Activated naive CD8-positive, alpha-beta T cell treated with anti-CD3 and anti-CD28 coated beads, Interleukin-2, amount 10 ng/mL, durations not matched to agents 7 days and 5 days (primary cell): ENCODE measurements at places on chromosomes 13 and 19. TPM values are rescaled to one million over a fixed set of nuclear protein-coding genes. Genes with fewer than 3 reads are reported as not detected.

Gene GSX1
- not detected for total RNA-seq

GRCh38 chr19:38664503-38665211 is 17.2 kb downstream of the ACTN4 start:
- H3K4me3 ChIP-seq = peak overlapping the region; percentile 54
- peak overlapping the region; percentile 64 for H3K27ac ChIP-seq
- H3K27me3 ChIP-seq = no peaks in the 10 kb centered on the region
- H3K4me1 ChIP-seq = peaks cover 60% of the 10 kb centered on the region
- DNase-seq = no peak

DNA sequence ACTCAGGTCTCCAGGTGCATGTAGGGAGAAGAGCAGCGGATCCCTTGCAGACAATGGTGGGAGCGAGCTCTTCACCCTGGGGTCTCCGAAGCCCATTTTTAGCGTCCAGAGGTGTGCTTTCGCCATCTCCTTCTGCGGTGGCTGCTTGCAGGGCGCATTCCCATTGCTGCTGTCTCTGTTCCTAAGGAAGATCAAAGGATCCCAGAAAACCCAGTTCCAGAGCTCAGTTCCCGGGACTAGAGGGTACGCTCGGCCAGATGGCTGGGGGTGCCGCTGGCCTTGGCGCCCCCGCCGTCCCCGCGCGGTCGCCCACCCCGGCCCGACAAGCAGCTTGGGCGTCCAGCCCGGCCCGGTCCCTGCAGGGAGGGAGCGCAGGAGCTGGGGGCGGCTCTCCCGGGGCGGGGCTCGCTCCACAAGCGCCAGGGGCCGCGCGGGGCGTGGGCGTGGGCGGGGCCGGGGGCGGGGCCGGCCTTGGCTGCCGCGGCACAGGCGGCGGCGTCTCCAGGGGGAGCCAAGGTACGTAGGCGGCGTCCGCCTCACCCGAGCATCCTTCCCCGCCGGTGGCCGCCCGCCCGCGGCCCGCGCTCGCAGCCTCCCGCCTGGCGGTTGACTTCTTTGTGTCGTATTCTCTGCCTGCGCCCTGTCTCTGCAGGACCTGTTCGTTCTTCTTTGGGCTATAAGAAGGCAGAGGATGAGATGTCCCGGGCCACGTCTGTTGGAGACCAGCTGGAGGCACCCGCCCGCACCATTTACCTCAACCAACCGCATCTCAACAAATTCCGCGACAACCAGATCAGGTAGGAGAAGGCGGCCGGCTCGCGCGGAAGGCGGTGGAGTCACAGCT is 96.8 kb downstream of the ATP8A2 start:
- H3K27me3 ChIP-seq = peaks cover 56% of the 10 kb centered on the region
- peaks cover 2% of the 10 kb centered on the region for H3K36me3 ChIP-seq
- no peak overlapping the region for H3K27ac ChIP-seq
- peak overlapping the region; percentile 68 for H3K4me3 ChIP-seq
- peaks cover 5% of the 10 kb centered on the region for H3K4me1 ChIP-seq

Gene FREM2
- total RNA-seq = not detected

- H3K27ac ChIP-seq = no peak overlapping the region
- H3K36me3 ChIP-seq = peaks cover 14% of the 10 kb centered on the region
- peaks cover 2% of the 10 kb centered on the region for H3K4me1 ChIP-seq
- H3K4me3 ChIP-seq = no peak overlapping the region
- DNase-seq = no peak
Observed at GRCh38 chr13:111265006-111265700, 55.3 kb upstream of the TEX29 start.
